Smooth muscle cell of bladder (primary cell): ENCODE measurements at places on chromosomes 16 and 17. TPM values are rescaled to one million over a fixed set of nuclear protein-coding genes. Genes with fewer than 3 reads are reported as not detected.

Gene TMC7
- total RNA-seq = 0.28 TPM in 2 replicates

Gene SIAH1
- total RNA-seq = 33.5 and 33.6 TPM in 2 replicates

Gene CFAP52
- total RNA-seq = 0.18 and 0.28 TPM in 2 replicates

Gene OTOA
- under 0.01 TPM in 1 of 2 replicates, not detected in the other for total RNA-seq

Gene CLEC18B
- 0.14 and 0.55 TPM in 2 replicates for total RNA-seq

Gene GJC1
- total RNA-seq = 5.1 and 7.1 TPM in 2 replicates

Gene TBC1D3K
- under 0.01 TPM in 1 of 2 replicates, not detected in the other for total RNA-seq

Gene DPEP2
- total RNA-seq = not detected in 2 replicates

Gene PHKG2
- total RNA-seq = 16.5 and 16.9 TPM in 2 replicates

Gene GCGR
- 0.09 TPM in 1 of 2 replicates, not detected in the other for total RNA-seq

Gene KRT36
- total RNA-seq = not detected in 2 replicates

Gene CPD
- 166 and 220 TPM in 2 replicates for total RNA-seq

Gene SLC13A2
- not detected in 2 replicates for total RNA-seq

Gene TEX19
- total RNA-seq = under 0.01 TPM in 1 of 2 replicates, not detected in the other

Gene RNFT1
- 12.4 and 15.0 TPM in 2 replicates for total RNA-seq

Gene RNU2-1
- not detected in 2 replicates for total RNA-seq

Gene DHRS11
- total RNA-seq = 5.0 and 5.7 TPM in 2 replicates

Gene CRAMP1
- total RNA-seq = 3.7 and 5.3 TPM in 2 replicates

Gene TVP23A
- total RNA-seq = not detected in 2 replicates

Gene TM4SF5
- not detected in 2 replicates for total RNA-seq

Gene ERAL1
- total RNA-seq = 12.7 and 15.6 TPM in 2 replicates

Gene HLF
- total RNA-seq = under 0.01 TPM in 1 of 2 replicates, not detected in the other

Gene JPT1
- 40.0 and 49.9 TPM in 2 replicates for total RNA-seq

Gene SAT2
- 52.7 and 54.0 TPM in 2 replicates for total RNA-seq

Gene ITGAX
- under 0.01 TPM in 1 of 2 replicates, not detected in the other for total RNA-seq
